Endothelial cell (in vitro differentiated cells): ENCODE measurements at places on chromosomes 11 and 22.

- no peak for DNase-seq
Observed at GRCh38 chr11:66015454-66015881, 3.7 kb downstream of the CST6 start.

DNA sequence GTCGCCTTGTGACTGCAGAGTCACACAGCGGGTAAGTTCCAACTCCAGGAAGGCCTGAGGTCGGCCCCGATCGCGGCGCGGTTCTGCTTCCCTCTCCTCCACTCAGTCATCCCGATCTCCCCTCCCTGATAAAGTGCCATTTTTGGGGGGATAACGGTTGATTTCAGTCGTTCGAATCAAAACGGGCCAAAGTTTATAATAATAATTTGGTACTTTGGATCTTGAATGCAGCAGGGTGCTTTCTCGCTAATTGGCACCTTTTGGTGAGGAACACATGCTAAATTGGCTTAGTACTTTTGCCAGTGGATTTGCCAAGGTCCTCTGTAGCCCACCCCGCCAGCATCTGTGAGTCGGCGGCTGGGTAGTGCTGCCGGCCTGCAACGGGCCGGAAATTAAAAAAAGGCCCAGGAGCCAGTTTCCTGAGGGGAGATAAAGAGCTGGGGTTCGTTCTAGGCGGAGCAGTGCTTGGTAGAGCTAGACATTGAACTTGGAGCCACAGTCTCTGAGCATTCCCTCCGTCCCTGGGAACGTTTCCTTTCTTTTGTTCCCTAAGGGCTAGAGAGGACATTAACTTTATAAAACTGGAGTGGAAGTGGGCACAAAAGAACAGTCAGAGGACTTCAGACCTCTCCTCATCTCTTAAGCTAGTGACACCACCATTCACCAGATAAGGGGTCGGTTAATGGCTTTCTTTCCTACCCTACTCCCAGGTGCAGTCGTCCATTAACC lies 997 bp downstream of the UBE2L3 start:
- DNase-seq = peak; percentile 34

DNA sequence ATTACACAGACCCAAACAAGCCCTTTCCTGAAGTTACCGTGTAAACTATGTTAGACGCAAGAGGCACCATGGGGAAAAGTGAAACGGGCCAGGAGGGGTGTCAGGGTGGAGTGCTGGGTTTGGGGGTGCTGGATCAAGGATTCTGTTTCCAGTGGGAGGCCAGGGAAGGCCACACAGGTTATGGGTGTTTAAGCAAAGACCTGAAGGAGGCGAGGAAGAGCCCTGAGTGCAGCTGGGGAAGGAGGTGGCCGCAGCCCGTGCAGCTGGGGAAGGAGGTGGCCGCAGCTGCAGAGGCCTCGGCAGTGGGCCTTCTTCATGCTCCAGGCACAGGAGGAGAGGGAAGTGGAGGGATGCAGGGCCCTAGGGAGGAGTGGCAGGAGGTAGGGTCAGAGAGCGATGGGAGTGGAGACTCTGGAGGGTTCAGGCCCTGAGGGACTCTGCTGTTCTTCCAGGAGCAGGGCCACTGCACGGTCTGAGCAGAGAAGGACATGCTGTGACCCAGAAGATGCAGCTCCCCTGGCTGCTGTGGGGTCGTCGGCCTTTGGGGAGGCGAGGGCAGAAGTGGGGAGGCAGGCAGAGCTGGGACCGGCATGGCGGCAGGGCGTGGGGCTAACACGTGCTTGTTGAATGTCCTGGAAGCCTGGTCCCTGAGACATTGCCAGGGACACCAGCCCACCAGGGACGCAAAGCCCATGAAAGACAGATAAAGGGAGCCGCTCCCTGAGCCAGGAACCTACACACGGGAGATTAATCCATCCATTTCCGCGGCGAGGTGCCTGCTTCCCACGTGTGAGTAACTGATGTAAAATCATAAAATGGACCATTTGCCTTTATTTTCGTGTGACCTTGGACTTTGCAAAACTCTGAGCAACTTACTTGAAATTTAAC lies 1049.1 kb downstream of the BRD1 start:
- no peak for DNase-seq

DNA sequence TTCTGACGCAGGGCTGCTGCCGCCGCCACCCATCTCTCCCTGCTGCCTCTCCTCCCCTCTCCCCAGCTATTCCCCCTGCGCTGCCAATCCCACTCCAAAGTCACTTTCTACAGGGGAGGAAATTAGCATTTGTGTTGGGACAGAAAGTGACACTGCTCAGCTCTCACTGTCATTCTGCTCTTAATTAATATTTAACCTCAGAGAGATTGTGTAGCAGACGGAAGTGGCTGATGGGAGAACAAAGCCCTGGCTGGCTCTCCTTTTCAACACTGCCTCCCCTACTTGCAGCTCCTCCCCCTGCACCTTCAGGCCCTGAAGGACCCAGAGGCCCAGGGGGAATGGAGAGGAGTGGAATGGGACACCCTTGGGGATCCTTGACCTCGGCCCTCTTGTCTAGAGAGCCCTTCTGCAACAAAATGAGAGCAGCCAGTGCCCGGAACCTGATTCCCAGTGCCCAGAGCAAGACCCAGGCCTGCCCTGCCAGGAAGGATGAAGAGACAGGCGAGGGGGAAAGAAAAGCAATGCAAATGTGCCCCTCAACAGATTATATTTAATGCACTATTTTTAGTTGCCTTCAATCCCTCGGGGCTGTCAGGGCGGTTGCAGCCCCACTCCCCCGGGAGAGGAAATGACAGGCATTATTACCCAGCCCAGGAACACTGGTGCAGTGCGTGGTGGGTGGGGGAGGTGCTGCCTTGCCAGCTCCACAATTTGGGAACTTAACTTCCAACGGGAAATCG lies 14.6 kb upstream of the NRGN start:
- DNase-seq = no peak

DNA sequence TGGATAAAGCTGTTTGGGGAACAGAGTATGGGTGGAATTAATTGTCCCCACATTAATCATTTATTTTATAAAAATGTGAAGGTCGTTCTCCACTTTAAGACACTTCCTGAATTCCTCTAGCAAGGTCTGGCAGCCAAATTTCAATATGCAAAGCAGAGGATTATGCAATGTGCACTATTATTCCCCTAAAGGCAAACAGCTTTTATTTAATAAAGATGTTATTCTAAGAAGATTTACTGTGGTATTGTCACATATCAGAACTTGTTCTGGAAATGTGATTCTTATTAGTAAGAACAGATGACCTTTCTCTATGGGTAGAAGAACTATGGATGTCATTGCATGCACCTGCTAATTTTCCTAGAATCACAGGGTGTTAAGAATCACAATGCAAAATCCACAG lies 1128.8 kb upstream of the CCDC90B start:
- DNase-seq = no peak

GRCh38 chr11:12402691-12403120 lies 25.3 kb downstream of the PARVA start:
- DNase-seq = no peak

DNA sequence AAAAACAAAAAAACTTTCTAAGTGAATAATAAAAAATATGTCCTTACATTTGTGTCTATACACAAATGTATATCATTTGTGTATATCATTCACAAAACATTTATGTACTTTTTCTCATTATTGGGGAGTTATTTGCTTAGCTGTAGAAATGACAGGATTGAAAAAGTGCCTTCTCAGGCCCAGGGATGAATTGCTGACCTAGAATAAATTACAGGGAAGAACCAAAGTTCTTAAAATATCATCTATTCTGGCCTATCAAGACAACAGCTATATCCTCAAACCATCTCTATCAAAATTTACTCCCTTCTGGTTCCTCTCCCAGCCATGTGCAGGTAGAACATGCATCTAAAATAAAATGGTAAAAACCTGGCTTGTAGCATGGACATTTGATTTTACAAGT lies 1.9 kb upstream of the RAB6A start:
- no peak for DNase-seq

DNA sequence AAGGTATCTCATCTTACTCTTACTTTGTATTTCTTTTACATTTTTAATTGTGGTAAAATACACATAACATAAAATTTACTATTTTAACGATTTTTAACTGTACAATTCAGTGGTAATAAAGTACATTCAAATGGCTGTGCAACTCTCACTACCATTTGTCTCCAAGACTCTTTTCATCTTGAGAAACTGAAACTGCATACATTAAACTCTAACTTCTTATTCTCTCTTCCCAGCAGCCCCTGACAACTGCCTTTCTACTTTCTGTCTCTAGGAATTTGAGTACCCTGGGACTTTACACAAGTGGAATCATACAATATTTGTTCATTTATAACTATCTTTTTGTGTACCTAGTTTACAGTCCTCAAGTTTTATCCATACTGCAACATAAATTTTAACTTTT lies 725.8 kb upstream of the KIRREL3 start:
- DNase-seq = no peak

DNA sequence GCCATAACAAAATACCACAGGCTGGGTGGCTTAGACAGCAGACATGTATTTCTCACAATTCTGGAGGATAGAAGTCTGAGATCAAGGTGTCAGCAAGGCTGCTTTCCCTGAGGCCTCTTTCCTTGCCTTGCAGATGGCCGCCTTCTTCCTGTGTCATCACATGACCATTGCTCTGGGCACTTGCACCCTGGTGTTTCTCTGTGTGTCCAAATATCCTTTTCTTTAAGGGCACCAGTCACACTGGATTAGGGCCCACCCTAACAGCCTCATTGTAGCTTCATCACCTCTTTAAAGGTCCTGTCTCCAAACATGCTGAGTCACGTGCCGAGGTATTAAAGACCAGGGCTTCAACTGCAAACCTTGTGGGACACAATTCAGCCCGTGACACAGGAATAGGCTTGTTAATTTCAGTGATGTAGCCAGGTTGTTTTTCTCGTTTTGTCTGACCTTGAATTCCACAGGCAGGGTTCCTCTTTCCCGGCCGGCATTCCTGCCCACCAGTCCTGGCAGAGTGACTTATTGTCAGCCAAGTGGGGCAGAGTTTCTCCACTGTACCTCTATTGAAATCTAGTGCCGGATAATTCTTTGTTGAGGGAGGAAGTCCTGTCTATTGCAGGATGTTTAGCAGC lies 100.1 kb downstream of the KCNQ1OT1 start:
- peak; percentile 11 for DNase-seq

- no peak for DNase-seq
Observed at GRCh38 chr11:124339396-124340141, 19.6 kb upstream of the OR8D2 start.

- no peak for DNase-seq
Observed at GRCh38 chr11:19816817-19817216, 104.2 kb downstream of the NAV2 start.

DNA sequence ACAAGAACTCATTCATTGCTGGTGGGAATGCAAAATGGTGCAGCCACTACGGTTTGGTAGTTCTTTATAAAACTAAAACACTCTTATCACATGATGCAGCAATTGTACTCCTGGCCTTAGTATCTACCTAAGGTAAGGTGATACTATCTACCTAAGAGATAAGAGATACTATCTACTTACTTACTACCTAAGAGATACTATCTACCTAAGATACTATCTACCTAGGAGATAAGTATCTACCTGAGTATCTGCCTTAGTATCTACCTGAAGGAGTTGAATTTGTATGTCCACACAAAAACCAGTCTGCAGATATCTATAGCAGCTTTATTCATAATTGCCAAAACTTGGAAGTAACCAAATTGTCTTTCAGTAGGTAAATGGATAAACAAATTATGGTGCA lies 29.0 kb upstream of the SMCO4 start:
- DNase-seq = no peak

DNA sequence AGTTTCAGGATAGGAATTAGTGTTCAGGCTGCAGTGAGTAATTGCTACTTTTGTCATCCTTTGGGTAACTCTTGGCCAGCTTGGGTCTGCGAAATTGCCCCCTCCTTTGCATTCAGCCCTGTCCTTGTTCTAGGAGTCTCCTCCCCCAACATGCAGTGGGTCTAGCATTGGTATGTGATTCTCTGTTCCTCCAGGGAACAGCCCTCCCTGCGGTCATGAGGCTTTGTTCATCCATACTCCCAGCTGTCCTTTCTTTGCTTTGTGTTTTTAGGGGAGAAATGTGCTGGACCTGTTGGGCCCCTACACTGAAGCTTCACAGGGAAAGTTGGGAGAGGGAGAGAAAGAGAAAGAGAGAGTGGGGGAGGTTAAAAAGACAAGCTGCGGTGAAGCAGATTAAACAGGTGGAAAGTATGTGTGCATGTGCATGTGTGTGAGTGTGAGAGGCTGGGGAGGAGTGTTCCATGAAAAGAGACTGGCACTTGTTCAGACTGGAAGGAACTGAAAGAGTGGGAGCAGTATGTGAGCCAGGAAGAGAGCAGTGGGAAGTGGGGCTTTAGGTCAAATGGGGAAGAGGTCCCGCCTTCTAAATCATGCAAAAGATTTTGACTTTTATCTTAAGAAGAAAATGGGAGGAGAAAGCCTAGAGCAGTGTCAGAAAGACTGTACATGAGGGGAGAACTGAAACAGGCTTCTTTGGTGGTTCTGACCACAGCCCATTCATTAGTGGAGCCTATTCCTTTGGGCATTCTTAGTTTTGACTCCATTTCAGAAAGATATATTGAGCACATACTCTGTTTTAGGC lies 17.9 kb upstream of the SESN3 start:
- no peak for DNase-seq

DNA sequence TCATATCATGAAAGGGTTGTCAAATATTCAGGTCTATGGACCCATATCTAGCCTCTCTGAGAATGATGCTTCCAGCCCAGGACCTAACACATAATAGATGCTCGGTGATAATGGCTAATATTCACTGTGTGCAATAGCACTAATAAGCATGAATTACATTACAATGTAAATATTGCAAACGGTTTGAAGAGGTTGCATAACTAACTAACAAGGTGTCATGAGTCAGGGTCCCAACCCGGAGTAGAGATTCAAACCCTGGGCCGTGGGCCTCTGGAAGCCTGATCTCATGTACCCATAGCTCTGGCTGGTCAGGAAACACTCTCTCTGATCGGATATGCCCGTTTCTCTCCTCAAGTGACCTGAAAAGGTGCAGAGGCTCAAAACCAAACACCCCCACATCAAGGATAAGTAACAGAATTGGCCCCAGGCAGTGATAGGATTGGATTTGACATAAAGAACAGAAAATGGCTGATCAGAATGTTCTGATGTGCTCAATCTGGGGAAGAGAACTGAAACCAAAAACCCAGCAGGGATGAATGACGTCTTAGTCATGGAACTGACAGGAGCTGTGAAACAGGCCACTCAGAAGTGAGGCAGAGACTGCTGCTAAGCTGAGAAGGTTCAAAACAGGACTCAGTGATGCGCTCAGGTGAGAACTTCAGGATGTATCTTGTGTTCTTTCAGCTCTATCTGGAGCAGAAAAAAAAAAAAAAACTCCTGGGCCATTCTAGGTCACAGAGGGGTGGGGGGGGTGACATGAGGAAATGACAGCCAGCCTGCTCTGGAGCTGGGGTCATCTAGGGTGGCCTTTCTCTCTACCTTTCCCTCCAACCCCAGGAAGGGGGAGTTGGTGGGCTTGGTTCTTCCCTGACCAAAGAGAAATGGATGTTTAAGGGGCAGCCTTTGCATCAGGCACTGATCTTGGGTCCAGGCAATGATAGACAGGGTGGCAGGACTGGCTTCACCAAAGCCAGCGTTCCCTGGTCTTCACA lies 6.6 kb upstream of the KCTD17 start:
- DNase-seq = no peak

GRCh38 chr11:128161994-128162393 lies 425.4 kb downstream of the ETS1 start:
- DNase-seq = no peak

GRCh38 chr11:121448431-121448941 lies 3.6 kb upstream of the SORL1 start:
- DNase-seq = no peak

GRCh38 chr22:23557036-23557435 lies 23.1 kb downstream of the IGLL1 start:
- DNase-seq = no peak
